Left hindlimb (tissue), 1 donor: ENCODE measurements at places on chromosomes 5 and 9.

DNA sequence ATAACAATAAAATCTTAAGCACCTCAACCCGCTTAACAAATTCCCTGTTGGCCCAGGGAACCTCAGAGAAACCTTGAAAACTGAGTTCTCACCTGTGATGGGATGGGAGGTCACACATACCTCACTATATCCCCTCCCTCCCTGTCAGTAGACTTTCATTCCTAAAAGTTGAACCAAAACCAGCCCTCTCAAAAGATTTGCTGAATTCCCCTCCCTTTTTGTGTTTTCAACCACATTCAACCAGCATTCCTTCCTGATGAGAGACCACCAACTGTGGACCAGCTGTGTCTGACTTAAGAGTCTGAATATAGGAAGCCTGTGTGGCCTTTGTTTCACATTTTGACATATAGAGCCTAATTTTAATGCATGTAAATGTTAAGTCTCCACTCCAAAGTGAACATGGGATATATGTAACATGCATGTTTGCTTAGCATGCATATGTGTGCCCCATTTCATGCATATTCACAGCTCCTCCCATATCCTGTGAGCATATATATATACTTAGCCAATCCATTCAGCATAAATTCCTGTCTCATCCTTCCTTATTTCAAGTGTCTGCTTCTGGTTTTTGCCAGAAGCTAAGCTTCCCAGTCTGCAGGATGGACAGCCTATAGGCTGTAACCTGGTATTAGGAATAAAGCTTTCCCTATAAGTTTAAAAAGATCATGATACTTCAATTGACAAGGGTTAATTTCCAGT, 604.6 kb downstream of the PTPRD start:
- DNase-seq = no peak

DNA sequence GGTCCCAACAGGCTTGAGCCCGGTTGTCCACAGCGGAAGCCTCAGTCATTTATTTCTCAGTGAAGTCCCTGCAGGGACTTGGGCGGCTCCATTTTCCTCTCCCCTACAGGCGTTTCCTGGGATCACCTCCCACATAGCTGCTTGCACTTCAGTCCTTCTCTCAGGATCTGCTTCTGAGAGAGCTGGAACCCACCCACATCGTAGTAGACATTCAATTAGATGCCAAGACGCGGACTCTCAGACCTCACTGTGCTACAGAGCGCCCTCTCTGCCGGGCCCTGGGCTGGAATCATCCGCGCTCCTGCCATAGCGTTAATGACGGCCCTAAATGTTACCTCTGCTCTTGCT, 54.0 kb upstream of the ROR2 start:
- DNase-seq = no peak

DNA sequence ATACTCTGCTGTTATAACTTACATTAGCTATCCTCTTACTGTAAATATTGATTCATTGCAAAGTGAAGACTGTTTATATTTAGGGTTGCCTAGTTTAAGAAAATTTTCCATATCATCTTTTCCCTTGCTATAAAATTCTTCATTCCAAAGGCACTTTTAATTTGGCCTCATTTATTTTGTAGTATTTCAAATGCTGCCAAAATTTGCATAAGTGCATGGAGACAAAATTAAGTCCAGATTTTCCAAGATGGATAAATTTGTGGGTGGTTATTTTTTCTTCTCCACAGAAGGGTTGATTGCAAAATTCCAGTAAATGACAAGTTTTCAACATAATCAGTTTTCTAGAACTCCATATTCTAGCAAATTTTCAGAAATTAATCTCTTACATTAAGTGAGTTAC, 141.5 kb upstream of the MTAP start:
- DNase-seq = no peak

- no peak for DNase-seq
These were observed 373.4 kb upstream of the ACO1 start for GRCh38 chr9:32011049-32011448.

GRCh38 chr9:126307322-126308061, 19.1 kb upstream of the MVB12B start:
- DNase-seq = no peak

DNA sequence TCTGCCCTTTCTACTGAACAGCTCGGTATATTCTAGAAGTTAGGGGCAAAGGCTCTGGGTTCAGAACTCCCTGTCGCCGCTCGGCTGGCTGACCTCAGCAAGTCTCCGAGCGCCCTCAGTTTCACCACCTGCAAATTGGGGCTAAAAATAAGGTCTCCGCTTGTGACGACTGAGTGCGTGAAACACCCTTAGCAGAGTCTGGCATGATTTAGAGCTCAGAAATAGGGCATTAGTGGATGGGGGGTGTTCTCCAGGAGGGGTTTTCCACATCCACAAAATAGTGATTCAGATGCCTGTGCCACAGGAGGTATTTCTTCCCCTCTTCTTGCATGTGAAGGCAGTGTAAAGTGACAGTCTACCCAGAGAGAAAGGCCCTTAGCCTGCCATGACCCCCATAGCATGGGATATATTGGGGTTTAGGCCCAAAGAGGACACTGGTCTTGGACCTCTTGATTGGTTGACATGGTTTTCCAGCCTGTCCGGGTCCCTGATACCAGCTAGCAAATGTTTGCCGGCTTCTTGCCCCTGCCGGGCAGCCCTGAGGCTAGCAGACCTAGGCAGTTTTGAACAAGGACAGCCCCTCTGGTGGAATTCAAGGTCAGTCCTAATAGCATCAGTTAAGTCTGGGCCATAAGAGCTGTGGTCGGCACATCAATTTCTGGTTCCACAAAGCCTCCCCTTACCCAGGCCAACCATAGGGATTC, 1.4 kb downstream of the ERGIC1 start:
- DNase-seq = no peak

DNA sequence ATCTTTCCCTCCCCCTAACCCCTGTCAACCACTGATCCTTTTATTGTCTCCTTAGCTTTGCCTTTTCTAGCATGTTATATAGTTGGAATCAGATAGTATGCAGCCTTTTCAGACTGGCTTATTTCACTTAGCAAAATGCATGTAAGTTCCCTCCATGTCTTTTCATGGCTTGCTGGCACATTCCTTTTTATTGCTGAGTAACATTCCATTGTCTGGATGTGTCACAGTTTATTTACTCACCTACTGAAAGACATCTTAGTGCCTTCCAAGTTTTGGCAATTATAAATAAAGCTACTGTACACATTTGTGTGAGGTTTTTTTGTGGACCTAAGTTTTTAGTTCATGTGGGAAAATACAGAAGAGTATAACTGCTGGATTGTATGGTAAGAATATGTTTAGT, 230.1 kb downstream of the PBX3 start:
- DNase-seq = no peak

DNA sequence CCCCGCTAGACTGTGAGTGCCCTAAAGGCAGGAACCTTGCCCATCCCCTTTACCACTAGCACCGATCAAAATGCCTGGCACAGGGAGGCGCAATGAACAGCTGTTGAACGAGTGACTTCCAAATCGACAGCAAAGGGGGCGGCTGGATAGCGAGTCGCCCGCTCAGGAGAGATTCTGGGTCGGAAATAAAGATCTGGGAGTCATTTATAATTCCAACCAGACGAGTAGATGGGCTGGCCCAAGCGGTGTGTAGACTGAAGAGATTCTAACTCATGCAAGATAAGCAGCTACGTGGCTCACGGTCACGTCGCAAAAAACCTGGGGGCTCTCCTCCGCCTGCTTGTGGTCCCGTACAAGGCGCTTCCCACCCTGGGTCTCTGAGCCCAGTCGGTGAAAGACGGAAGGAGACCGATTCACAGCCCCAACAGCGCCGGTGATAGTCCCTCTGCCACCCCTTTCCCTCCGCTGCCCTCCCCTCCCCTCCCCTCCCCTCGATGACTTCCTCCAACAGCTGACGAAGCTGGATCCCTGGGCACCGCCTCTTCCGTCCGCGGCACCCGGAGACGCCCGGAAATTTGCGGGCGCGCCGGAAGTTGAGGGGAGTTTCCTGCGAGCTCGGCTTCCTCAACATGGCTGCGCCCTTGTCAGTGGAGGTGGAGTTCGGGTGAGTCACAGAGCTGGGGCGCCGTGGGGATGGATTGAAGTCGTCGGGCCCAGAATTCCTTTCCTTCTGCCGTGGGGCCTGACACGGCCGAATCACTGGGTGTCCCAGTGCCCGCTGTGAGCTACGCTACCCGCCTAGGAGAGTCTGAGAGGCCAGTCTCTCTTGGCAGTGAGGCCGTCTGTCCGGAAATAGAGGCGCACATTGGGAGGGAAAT, at the start of gene URM1:
Gene URM1 (plus strand): TSS at position 623 of the 878 bp plus-strand sequence. CDS start 7 bp downstream, at position 630.
- peak; percentile 99 for DNase-seq

GRCh38 chr9:15220658-15221318, 86.2 kb downstream of the TTC39B start:
- DNase-seq = no peak

GRCh38 chr5:132787076-132787475, 10.0 kb upstream of the SEPTIN8 start:
- DNase-seq = no peak

GRCh38 chr9:28264368-28264767, 691.1 kb upstream of the C9orf72 start:
- no peak for DNase-seq

DNA sequence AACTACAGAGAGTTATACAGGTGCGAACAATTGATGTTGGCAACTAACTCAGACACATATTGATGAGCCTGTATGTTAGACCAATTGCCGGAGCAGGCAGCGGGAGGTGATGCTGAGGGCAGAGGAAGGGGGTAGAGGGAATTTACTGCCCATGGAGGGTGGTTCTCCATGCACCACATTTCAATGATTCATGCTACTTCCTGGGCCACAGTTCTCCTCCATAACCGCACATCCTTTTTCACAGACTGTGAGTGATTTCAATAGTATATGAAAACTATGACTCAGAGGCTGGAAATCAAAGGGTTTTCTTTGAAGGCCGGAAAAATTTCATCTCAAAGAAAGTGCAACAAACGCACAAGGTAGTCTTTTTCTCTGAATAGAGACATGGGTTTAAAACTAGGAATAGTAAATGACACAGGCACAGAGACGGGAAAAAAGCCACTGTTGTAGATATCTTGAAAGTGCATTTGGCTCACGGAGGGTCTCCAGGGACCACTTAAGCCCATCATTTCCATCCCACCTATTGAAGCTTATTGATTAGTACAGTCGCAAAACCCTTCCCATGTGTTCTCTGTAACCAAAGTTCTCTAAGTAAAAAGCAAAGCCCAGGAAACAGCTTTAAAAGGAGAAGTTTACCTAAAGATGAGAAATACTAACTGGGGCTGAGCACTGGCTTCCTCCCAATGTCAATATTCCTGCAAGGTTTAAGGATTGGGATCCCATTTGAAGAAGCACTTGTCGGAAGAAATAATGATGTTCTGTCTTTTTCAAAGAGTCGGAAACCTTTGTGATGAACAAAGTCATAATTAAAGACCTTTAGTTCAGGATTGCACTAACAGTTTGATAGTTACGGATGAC, 28.0 kb upstream of the ADAM19 start:
- no peak for DNase-seq

DNA sequence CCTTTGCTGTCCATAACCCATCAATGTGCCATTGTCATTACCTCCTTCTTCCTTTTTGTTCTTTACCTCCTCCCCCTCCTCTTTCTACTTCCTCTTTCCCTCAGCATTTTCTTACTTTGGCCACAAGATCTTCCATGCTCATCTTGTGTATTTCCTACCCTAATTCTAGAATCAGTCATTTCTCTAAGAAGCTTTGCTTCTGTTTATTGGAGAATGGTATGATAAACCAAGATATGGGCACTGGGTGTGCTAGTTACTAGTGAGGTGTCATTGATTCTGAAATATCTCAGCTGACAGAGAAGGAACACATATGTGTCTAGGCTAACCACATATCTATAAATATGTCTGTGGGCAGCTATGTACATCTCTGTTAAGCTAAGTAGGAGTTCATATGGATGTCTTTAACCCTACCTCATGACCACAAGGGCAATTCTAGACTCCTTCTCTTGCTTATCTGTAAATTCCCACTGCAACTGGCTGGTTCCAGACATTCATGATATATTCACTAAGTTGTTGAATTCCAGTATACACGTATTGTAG, 2051.3 kb upstream of the CDH9 start:
- no peak for DNase-seq

DNA sequence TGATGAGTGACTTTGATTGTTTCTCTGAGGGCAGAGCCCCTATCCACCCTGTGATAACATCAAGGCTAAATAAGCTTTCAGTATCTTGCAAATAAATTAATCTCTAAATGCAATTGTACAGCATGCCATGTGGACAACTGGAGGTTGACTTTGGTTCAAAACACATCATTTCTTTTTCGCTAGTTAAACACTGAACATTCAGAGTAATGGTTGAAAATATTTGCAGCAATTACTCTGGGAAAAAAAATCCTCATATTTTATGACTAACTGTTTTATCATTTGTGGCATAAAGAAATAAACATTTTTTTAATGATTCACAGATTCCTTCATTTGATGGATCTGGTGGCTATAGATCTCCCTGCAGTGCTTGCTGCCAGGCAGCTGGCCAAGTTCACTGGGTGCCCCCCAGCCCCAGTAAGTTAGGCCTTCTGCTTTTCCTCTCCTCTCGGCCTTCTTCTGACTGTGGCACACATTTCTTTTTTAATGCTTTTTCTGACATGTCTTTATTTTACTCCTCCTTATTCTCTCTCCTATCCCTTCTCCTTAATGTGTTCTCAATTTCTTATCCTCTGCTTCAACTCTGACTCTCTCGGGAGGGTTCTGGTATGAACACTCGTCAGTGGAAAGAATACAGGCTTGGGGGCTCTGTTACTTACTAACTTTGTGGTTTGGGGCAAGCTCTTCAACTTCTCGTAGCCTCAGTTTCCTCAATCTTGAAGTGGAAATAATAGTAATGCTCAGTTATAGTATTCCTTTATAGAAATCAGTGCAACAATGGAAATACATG, 69.6 kb downstream of the ADAMTSL1 start:
- DNase-seq = no peak

DNA sequence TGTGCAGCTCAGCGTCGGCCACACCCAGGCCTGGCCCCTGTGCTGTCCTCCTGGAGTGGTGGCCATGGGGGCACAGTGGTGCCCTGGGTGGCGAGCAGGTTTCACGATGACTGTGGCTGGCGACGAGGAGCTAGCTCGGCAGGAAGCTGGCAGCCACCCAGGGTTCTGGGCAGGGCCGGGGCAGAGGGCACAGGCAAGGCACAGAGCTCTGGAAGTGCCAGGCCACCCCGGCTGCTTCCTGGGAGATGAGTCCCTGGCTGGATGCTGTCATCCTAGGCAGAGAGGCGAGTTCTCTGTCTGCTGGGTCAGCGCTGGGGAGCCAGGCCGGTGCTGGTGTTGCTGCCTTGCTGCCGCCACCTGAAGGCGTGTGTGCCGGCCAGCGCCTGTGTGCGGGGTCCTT, 51.7 kb downstream of the RXRA start:
- no peak for DNase-seq

DNA sequence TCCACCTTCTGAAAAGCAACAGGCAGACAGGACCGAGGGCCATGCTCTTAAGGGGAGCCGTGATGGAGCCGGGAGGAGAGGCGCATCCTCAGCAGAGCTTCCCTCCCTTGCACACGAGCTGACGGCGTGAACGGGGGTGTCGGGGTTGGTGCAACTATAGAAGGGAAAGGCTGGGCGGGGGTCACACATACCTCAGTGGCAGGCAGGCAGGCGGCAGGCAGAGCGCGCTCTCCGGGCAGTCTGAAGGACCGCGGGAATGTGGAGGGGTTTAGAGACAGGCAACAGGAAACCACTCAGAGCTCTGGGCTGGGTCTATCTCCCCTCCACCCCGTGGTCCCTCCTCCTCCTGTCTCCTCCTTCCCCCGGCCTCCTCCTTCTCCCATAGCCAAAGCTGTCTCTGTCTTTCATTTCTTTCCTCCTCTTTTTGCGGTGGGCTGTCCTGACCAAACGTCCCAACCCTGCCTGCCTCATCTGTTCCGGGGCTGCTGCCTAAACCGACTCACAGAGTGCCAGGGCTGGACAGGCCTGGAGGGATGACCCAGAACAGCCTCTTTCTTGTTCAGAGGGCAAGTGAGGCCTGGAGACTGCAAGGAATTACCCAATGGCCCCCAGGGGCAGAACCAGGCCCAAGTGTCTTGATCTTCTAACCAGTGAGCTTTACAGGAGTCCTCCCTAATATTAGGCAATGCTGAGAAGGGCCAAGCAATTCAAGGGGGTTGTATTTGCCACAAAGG, at the start of gene SPARC:
Gene SPARC (minus strand): TSS at position 242 of the 734 bp plus-strand sequence. CDS start 10,727 bp downstream, outside the sequence.
- peak; percentile 96 for DNase-seq
